ENCODE measurements at places on chromosomes 6 and 20. TPM values are rescaled to one million over a fixed set of nuclear protein-coding genes. Genes with fewer than 3 reads are reported as not detected.

The RRAGD gene
- 2.8 TPM for polyA plus RNA-seq

The MEP1A gene
- 0.34 TPM for polyA plus RNA-seq

The PCED1A gene
- polyA plus RNA-seq, result 104 TPM

The SIRPD gene
- not detected for polyA plus RNA-seq

The FKBP1A gene
- 86.7 TPM for polyA plus RNA-seq

The CCN5 gene
- polyA plus RNA-seq, result 3.3 TPM

The FRK gene
- polyA plus RNA-seq, result 0.72 TPM

The PI3 gene
- polyA plus RNA-seq, result 0.72 TPM

The RIPOR3 gene
- 8.1 TPM for polyA plus RNA-seq

The MCCD1 gene
- not detected for polyA plus RNA-seq

The TMEM244 gene
- not detected for polyA plus RNA-seq

The RBPJL gene
- polyA plus RNA-seq, result 1,163 TPM

The RNF8 gene
- 8.5 TPM for polyA plus RNA-seq

The ARMC12 gene
- 2.2 TPM for polyA plus RNA-seq

The DNAH8 gene
- polyA plus RNA-seq, result not detected
